M059J (cell line): ENCODE measurements at places on chromosomes 2 and 18. TPM values are rescaled to one million over a fixed set of nuclear protein-coding genes. Genes with fewer than 3 reads are reported as not detected.

GRCh38 chr18:3380384-3380961 lies 69.5 kb upstream of the TGIF1 start:
- DNase-seq, result peak; percentile 60

DNA sequence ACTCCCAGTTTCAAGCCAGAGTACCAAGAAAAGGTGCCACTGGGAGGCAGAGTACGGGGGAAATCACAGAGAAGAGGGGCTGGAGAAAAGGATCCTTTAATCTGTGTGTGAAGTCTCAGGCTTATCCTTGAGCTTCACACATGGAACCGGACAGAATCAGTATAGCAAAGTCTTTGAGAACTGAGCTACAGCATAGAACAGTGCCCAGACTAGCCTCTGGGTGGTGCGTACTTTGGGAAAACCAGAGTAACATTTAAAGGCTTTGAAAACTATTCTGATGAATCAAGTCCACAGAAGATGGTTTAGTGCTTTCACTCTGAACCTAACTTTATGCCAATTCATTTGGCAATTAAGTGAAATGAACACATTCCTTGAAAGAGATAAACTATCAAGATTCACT lies 83.1 kb downstream of the BABAM2 start:
- DNase-seq, result peak; percentile 32

- peak; percentile 92 for DNase-seq
Observed at GRCh38 chr2:40095000-40095399, 315.9 kb upstream of the THUMPD2 start.

DNA sequence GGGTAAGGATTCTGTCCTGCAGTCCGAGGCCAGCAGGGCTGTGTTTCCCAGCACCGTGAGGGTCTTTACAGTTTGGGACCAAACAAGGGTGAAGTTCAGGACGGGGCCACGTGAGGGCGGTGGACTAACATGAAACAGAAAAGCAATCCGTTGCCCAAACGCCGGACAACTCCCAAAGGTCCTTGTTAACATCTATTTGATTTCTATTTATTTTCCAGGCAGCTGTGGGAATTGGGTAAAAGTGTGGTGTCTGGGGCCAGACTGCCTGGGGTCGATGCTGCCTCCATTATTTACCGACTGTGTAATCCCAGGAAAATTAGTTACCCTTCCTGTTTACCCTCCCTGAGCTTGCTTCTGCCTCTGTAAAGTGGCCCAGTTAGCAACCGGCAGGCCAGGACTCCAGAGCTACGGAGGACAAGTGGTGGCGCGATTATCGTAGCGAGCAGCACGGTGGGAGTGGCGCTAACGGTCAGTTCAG lies 66.3 kb upstream of the TCF7L1 start:
- peak; percentile 66 for DNase-seq

Gene PAIP2B
- total RNA-seq, result 0.52 and 0.81 TPM in 2 replicates
